ENCODE measurements at places on chromosomes 2 and 18.

GRCh38 chr2:186695081-186695756 lies 1.4 kb downstream of the FAM171B start:
- peak; percentile 52 for DNase-seq

GRCh38 chr2:225173909-225174308 lies 131.6 kb upstream of the DOCK10 start:
- no peak for DNase-seq

GRCh38 chr2:181627545-181627944 lies 29.4 kb downstream of the CERKL start:
- DNase-seq, result no peak

DNA sequence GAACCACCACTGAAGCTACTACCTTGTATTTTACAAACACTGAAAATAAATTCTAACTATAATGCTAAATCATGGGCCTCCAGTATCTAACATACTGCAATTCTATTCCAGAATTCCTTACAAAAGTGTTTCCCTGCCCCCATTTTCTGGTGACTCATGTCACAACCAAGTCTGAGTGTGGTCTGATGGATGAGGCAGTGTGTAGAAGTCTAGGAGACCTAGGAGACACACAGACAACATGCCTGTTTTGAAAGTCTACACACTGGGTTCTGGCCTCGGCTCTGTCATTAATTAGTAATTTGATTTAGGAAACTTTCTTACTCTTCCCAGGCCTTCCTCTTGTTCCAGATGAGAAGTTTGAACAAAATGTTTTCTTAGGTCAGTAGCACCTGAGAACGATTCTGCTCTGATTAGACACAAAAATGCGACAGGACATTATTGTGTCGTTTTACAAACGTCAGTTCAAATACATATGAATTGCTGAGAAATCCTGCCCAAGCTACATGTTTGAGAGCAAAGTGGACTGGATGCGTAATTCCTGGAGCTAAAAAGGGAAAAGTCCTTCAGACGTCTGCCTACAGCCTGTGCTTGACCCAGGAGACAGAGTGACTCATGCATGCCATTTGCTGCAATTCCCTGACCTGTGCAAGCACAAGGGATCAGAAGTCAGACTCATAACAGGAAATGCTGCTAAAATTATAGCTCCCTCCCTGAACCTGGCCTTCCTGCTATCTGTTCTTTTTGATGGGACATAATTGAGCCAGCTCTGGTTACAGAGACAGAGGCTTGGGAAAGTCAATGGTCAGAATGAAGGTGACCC lies 494.4 kb downstream of the SOX11 start:
- DNase-seq, result peak; percentile 88

GRCh38 chr2:62000538-62000937 lies 95.1 kb downstream of the COMMD1 start:
- no peak for DNase-seq

DNA sequence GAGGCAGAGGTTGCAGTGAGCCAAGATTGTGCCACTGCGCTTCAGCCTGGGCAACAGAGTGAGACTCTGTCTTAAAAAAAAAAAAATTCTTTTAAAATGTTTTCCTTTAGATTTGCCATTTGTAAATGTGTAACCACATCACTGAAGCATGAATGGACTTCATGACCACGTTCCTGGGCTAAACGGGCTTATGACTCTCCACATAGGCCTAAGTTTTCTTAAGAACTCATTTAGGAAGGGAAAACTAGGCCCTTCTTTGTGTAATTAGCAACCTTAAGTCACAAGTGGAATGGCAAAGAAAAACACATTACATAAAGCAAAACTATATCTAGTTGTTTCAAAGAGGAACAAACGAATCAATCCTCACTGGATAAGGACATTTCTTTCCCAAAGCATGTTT lies 99.5 kb downstream of the MEIS1 start:
- no peak for DNase-seq

DNA sequence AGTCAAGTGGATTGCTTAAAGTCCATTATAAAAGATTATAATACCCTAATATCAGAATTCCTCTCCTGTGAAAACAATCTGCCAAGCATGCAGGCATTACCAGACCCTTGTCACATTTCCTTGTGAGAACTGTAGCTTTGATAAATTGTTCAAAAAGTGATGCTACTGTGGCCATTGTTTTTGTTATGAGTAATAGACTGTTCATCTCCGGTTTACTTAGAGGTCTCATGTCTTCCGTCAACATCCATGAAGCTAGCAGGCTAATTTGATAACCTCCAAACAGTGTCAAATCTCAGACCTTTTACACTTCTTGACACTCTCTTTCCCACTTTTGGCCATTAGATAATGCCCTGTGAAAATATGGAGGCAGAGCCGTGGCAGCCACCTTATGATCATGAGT lies 342.7 kb downstream of the CPS1 start:
- DNase-seq, result peak; percentile 28

DNA sequence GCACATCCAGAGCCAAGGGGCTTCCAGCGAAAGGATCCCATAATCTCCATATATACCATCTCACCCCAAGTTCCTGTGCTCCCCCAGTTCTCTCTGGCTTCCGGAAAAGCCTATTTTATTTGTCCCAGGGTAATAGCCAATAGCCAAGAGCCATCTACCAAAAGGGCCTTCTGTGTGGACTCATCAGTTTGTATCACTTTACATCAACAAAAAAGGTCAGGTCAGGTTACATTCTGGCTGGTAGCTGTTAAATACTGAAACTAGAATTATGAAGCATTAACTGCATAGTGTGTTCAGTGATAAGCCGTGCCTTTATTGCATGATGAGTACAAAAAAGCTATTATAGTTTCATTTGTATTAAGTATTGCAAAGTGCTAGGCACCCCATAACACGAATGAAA lies 223.7 kb downstream of the IRS1 start:
- DNase-seq, result no peak

GRCh38 chr18:11850821-11851145 lies 430 bp upstream of the CHMP1B start:
- peak; percentile 86 for DNase-seq

DNA sequence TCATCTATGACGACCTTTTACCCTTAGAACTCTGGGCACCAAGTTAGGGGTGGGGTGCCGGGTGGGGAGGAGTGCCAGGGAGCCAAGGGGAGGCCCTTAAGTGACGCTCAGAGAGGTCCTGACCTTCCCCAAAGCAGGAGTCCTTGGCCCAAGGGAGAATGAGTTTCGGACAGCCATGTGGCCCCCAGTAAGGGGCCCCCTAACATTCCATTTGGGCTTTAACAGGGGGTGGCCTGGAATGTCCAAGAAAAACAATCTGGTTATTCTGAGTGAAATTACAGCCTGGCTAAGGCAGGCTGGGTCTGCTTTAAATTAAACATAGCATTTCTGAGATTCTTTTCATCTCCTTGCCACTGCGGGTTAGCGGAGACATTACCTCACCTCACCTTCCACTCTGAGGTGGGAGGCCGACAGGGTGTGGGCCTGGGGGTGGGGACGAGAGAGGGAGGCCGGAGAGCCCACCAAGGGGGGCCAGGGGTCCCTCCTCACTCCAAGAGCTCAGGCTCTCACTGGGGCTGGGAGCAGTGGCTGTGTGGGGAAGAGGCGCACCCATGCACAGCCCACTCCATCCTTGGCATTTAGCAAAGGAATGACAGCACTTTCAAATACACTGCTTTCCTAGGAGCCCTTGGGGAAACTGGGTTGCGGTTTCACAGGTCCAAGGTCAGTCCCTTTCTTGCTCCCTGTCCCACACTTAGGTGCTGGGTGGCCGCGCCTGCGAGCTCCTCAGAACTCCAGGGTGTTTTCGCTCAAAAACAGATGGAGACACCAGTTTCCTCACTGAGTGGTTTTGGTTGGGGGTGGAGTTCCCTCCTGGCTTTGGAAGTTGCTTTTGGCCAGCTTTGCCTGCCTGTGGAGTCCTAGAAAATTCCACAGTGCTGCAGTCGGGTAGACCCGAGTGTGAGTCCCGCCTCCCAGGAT lies 107.4 kb downstream of the POLR1A start:
- no peak for DNase-seq

DNA sequence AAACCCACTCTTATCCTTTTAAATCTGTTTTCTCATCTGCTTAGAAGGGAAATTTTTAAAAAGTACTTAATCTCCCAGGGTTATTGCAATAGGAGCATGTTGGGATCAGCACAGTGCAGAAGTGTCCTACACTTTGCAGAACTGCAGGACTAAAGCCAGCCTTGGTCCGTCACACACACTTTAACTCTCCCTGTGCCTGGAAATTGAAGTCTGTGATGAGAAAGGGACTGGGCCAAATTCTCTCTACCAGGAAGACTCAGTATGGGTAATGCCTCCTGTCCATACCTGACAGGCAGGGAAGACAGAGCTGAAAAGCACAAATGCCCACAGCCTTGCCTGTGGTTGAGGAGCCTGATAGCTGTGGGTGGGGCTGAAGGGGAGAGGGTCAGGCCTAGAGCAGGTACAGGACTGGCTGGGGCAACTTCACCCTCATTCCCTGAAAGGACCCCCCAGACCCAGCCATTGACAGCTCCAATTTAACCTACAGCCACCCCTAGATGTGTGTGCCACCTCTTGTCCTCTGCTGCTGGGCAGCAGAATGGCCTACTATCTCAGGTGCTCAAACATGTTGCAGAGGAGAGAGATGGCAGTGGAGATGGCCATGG lies 377.2 kb upstream of the KLHL29 start:
- no peak for DNase-seq

DNA sequence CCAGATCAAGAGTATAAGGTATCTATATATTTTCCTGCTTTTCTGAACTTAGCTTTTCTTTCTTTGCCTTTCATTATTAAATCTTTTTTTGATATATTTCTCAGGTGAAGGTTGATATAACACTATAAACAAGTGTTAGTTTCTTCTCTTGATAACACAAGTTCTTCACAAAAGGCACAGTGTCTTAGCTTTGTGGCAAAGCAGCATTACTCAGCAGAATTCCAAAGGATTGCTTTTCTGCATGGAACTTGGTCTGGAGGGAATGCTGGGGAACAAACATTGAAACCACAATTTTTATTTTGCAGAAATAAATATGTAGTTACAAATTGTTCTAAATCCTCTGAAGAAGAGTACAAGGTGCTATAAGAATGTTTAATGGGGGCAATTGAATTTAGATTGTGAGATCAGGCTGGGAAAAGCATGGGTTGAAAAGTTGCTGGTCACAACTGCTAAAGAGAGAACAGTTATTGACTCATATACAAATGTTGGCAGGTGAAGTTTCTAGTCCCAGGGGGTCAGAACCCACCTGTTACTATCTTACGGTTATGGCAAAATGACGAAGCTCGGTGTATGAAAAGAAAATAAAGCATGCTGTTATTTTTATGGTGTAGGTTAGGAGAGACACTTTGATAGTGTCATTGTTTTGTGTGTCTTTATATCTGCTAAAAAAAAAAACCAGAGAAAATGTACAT lies 68.2 kb downstream of the UBR3 start:
- DNase-seq, result no peak

GRCh38 chr2:101500860-101501259 lies 25.9 kb upstream of the RFX8 start:
- no peak for DNase-seq

GRCh38 chr2:167875529-167875928 lies 371.9 kb downstream of the STK39 start:
- peak; percentile 16 for DNase-seq

DNA sequence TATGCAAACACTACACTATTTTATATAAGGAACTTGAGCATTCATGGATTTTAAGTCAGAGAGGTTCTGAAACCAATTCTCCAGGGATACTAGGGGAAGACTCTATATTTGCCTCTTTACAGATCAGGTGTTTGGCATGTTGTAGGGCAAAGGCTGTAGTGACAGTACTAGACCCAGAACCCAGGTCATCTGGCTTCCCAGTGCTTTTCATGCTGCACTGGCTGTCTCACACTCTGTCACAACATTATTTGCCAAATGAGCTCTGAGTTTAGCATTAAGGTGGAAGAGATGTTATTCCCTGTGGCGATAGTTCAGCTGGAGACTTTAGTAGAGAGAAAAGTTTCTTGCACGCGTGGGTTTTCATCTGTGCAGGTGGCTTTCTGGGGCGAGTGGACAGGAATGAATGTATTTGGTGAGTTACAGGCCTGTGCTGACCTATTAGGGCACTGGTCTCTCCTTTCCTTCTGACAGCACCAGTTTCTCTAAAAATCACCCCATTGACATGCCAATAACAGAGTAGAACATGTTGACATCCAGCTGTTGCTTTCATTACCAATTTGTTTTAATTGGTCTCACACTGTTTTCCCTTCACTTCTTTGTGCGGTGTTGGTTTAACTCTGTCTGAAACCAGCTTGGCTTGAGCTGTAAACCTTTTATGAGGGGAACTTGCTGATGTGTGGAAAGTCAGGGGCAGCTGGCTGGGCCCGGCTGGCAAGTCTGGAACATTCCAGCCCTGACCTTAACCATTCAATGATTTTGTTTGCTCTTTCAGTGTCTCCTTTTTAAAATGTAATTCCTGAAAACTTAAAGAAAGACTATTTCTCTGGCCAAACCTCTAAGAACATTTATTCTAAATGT lies 643.0 kb upstream of the FAM98A start:
- no peak for DNase-seq
